ENCODE measurements at places on chromosomes 5 and 9.

- no peak for DNase-seq
These were observed 279.3 kb upstream of the FBXL7 start for GRCh38 chr5:15220642-15221173.

GRCh38 chr9:134493461-134494272 is 147.9 kb upstream of the COL5A1 start:
- DNase-seq: no peak

- no peak for DNase-seq
These were observed 5.6 kb downstream of the MIGA2 start for GRCh38 chr9:129042016-129042415.

DNA sequence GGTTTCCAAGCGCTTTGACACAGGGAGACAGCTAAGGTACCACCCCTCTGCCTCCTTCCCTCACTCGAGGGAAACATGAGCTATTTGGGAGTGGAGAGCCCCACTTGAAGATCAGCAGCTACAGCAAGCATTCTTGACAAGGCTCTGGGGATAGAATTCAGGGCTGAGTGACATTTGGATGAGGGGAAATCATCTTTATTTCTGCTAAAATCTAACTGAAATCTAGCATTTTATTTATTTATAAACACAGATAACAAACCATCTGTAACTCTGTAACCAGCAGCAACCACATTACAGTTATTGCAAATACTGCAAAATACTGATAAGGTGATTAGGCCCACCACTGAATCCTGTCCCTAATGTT is 22.4 kb downstream of the RNF130 start:
- no peak for DNase-seq

GRCh38 chr9:109557481-109557880 is 59.4 kb upstream of the PTPN3 start:
- DNase-seq: no peak

GRCh38 chr5:57316798-57317327 is 143.0 kb downstream of the GPBP1 start:
- DNase-seq: no peak

DNA sequence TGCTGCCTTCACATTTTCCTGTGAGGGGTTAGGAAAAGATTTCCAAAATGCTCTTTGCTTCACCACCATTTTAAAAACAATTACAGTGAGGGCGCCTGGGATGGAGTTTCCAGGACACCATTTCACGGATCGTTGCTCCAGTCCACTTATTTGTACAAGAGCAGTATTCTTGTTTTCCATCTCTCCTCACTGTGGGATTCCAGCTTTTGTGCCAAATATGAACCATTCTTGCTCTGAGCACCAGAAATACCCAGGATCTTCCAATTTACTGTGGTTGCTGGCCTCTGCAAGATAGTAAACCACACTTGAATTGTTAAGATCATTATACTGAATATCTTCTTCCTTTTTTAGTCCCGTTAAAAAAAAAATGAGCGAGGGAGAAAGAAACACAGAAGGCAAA is 899.5 kb downstream of the TLE1 start:
- DNase-seq: no peak

DNA sequence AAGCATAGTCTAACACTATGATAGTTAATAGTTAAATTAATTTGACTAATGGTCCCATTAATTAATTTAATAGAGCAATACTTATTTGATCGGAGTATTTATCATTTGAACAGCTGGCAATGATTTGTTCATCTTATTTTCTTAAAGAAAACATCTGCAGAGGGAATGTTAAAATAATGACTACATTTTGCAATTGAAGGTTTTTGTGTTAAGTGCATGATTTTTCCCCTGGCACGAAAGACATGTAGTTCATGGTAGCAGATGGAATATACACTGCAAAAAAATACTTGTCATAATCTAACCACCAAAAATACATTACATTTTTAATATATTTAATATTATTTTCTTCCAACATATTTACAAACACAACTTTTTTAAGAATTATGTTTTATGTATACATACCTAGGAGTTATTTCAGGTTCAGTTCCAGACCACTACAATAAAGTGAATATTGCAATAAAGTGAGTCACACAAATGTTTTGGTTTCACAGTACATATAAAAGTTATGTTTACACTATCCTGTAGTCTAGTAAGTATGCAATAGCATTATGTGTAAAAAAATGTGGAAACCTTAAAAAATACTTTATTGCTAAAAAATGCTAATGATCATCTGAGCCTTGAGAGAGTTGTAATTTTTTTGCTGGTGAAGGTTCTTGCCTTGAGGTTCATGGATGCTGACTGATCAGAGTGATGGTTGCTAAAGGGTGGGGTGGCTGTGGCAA is 292.6 kb upstream of the DAB2 start:
- DNase-seq: no peak

DNA sequence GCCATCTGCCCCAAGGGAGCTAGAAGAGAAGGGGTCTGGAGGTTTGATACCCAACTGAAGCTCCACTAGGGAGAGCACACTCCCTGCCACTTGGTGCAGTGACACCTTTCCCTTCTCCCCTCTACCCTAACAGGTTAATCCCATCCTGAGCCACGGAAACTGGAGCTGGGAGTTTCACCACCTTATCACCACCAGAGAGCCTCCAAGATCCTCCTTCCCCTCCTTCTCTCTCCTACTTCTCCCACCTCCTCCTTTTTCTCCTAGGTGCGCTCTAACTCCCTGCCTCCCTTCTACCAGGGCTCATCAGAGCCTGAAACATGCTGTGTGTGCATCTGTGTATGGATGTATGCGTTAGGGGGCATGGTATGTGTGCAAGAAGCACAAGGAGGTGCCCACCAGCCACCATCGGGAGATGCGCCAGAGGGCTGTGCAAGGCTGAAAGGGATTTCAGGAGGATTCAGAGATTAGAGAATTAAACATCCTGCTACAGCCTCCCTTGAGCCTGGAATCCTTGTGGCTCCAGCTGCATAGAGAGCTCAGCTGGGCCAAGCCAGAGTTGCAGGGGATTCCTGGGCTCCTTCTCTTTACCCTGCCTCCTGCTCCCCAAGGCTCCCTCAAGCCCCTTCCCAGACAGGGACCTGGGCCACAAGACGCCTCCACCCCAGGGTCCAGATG is 89.8 kb downstream of the PCDH1 start:
- no peak for DNase-seq

DNA sequence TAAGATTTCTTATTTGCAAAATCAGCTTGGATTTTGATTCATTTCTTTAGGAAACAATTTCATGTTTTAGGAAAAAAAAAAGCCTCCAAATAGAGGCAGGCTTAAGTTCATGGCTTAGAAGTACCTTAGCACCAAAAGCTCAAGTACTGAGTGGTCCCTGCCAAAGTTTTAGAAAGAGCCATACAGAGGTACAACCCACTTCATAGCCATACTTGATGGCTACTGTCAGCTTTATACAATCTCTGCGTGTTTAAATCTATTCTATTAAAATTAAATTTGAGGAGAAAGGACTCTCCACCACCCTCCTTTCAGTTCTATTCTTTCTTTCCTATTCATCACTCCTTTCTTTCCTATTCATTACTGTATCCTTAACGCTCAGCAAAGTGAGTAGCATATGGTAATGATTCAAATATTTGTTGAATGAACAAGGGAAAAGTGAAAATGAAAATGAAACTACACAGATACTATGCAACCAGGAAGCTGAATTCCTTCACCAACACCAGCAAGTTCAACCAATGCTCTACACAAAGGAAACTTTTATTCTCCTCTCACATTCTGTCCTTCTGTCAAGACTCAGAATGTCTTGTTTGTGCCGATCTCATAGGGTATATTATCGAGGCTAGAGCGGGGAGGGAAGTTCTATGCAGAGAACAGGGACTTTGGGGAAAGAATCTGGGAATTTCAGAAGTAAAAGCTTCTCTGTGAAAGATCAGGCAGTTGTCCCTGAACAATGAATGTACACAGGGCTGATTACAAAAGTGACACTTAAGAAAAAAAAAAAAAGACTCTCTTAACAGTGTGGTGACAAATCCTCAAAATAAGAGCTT is 138.6 kb upstream of the SPEF2 start:
- no peak for DNase-seq

DNA sequence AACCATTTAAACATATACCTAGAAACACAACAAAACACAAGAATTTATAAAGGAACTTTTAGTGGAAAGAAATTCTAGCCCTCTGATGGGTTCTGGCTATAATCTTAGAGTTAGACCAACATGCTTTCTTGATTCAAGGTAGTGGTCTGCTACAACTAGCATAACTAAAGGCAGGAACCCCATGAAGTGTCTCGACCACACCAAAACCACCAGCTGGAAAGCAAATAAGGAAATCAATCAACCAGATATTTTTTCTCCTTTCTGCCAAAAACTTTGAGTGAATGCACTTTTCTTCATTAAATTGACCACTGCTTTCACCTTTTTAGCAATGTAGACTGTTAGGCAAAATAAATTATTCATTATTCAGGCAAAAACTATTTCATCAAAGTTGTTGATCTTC is 346.4 kb downstream of the EBF1 start:
- DNase-seq: no peak

GRCh38 chr9:69937360-69937759 is 106.3 kb upstream of the MAMDC2 start:
- no peak for DNase-seq

GRCh38 chr9:133825555-133826218 is 87.5 kb upstream of the SARDH start:
- DNase-seq: no peak

DNA sequence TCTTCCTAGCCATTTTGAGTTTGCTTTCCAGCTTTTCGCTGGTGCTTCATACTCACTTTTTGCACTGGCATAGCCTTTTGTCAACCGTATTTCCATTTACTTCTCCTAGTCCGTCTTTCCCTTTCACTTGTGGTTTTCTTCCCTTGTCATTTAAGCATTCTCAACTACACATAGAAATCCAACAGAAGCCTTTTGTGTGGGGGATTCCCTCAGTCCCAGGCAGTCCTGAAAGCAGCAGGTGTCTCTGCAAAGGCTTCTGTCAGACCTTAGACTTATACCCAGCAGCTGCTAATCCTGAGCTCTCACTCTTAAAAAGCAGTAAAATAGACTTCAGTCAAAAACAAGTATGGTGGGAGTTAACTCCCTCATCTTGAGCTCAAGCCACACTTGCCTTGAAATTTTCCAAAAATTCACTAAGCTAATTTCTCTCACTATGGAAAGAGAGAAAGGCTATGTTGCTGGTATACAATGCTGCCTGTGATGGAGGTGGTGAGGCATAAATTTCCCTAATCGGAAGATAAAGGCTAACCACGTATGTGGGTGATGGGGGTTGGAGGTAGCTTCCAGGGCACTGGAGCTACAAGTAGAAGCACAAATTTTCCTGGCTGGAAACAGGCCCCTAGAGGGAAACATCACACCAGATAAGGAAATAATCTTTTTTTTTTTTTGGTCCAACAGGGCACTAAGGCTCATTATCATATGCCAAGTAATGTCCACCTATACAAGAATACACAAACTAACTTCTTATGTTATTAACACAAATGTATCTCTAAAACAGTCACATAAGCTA is 34.8 kb upstream of the IFNK start:
- DNase-seq: no peak

- DNase-seq: no peak
These were observed 70.3 kb downstream of the BARX1 start for GRCh38 chr9:93884808-93885207.

DNA sequence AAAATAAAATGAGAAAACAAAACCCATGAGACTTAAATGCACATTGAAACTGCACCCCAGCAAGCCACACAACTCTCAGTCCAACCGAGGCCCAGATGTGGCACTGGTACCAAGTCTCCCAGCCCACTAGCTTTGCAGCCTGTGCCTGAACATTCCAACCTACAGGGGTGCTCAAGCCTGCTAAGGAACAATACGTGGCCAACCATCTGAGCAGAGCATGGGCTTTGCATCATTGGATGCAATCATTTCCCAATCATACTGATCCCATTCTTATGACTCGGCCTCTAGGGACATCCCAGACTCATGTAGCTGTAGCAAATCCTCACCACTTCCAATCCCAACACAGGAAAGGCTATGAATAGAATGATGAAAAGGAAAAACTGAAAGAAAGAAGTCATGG is 297.2 kb downstream of the SPOCK1 start:
- no peak for DNase-seq

DNA sequence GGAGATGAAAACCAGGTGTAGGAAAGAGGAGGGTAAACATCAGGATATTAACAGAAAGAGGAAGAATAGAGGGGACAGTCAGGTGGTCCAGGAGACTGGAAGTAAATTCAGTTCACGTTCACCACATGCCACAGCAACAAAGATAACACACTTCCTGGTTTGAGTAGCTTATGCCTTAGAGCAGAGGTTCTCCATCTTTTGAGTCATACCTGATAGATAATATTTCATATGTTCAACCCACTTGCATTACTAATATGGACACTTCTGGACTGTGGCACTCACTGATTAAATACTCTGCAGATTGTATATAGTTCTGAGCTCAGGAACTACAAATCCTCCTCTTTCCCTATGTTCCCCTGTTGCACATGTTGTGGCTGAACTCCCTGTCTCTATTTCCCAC is 179.9 kb upstream of the NR3C1 start:
- DNase-seq: no peak

DNA sequence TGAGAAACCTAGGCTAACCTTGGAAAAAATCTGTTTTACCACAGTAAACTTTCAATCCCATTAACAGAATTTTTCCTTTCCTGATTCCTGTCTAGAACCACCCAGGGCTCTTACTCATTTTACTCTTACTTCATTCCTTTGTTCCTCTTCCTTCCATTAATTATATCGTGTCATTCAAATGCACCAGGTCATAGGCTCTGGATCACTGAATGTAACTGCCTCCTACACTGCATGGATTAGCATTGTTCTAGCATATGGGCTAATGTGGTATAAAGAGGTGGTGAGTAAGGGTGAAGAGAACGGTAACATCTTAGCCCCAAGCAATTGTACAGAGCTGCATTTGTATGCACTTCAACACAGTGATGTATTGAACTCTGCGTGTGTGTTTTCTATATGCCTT is 49.5 kb upstream of the SPINK5 start:
- no peak for DNase-seq

- no peak for DNase-seq
These were observed 5.7 kb downstream of the NEURL1B start for GRCh38 chr5:172646716-172647285.

DNA sequence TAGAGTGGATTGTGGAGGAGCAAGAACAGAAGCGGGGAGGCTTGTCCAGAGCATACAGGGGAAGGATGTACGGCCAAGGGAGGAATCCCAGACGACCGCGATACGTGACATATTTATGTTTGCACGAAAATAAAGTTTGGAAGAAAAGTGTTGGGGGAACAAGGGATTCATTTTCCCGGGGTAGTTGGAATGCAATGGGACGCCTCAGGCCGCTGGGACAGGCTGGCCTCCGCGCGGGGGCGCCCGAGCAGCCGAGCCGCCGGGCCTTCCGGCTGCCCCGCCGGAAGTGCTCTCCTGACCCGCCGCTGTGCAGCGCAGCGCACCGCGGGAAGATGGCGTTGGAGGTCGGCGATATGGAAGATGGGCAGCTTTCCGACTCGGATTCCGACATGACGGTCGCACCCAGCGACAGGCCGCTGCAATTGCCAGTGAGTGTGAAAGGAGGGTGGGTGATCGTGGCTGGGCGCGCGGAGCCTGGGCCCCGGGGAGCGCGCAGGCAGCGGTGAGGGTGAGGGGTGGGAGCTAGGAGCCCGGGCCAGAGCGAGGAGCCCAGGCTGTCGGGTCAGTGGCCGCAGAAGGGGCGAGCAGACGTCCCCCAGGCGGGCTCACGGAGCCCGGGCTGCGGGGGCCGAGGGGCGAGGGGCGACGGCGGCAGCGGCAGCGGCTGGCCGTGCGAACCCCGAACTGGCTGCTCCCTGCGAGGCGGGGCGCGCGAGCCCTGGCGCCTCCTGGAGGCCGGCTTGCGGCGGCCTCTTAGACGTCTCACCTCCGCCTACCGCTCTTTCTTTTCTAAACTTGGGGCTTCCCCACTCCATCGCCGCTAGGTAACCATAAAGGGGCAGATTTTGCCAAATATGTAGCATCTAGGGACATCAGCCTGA is at the start of gene PHAX:
Gene PHAX, plus strand, starts transcription at position 317 of the 881 bp plus-strand sequence. Its CDS starts 16 bp downstream, at position 333.
- peak; percentile 41 for DNase-seq

Data from hypothalamus (tissue), 51 donors.